Skeletal muscle tissue (tissue), 5 donors: ENCODE measurements at places on chromosomes 7 and 10. TPM values are rescaled to one million over a fixed set of nuclear protein-coding genes. Genes with fewer than 3 reads are reported as not detected.

Gene FFAR4
- 0.52 TPM for total RNA-seq

Gene FGFR2
- 11.5 TPM for total RNA-seq

Gene SLC26A3
- not detected for total RNA-seq

Gene SLC18A2
- total RNA-seq: 1.0 TPM

Gene ARPC1A
- 53.2 TPM for total RNA-seq

Gene DENND2A
- 32.4 TPM for total RNA-seq

Gene CXCL12
- 83.5 TPM for total RNA-seq

Gene LEP
- total RNA-seq: under 0.01 TPM

Gene CYP26C1
- total RNA-seq: not detected

Gene IFT22
- total RNA-seq: 17.2 TPM

Gene IDI2
- total RNA-seq: not detected

Gene MKLN1
- 32.9 TPM for total RNA-seq

Gene CAMK1D
- 2.1 TPM for total RNA-seq

Gene FAM221A
- total RNA-seq: 0.52 TPM

Gene ICA1
- 8.9 TPM for total RNA-seq

Gene PDE6C
- not detected for total RNA-seq

Gene ZNF282
- 22.4 TPM for total RNA-seq

Gene GPR26
- total RNA-seq: not detected

Gene CNPY4
- 25.6 TPM for total RNA-seq

Gene GIMAP2
- 9.4 TPM for total RNA-seq

Gene NEBL
- 6.8 TPM for total RNA-seq

Gene VGF
- total RNA-seq: not detected

Gene GIMAP1
- total RNA-seq: 1.0 TPM

Gene CC2D2B
- 1.6 TPM for total RNA-seq

Gene WBP1L
- total RNA-seq: 24.0 TPM

Gene CPSF4
- total RNA-seq: 29.2 TPM

Gene STOX1
- total RNA-seq: 3.7 TPM

Gene MCM10
- total RNA-seq: 4.2 TPM

Gene PALD1
- total RNA-seq: 15.7 TPM

Gene PARD3
- 88.7 TPM for total RNA-seq
